ENCODE measurements at places on chromosomes 6 and 20.

- no peak for DNase-seq
These were observed 6.1 kb upstream of the CCR6 start for GRCh38 chr6:167116838-167117228.

- no peak for DNase-seq
These were observed 14.8 kb downstream of the ABT1 start for GRCh38 chr6:26611599-26611998.

DNA sequence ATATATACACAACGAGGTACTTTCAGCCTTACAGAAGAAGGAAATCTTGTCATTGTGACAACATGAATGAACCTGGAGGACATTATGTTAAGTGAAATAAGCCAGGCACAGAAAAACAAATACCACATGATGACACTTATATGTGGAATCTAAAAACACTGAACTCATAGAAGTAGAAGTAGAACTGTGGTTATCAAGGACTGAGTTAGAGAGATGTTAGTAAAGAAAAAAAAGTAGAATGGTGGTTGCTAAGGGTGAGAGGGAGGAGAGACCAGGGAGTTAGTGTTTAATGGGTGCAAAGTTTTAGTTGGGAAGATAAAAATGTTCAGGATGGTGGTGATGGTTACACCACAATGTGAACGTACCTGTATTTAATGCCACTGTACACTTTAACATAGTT lies 4.8 kb upstream of the STX11 start:
- DNase-seq = no peak

DNA sequence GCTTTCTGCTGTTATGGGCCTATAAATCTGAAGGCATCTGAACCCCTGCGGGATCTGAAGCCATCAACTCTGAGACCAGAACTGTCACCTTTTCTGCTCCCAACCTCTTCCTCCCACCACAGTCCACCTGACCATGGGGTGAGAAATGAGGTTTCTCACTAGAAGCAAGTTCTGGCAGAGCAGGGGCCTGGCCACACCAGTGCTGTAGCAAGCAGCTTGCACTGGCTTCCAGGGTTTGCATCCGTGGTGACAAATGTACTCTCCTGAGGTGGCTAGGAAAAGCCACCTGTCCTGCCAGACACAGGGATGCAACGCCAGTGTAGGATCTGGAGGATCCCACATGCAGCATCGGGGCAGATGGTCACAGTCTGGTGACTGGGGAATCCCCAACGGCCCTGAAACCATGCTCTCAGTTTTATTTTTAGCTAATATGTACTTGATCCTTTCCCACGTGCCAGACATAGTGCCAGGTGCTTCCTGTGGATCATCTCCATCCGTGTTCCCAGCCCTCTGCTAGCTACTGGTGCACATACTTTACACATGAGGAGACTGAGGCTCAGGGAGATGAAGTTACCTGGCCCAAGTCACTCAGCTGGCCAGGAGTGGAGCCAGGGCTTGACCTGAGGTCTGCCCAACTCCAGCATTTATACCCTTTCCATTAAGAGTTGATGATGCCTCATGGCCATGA lies 122.1 kb upstream of the SPACA1 start:
- no peak for DNase-seq

DNA sequence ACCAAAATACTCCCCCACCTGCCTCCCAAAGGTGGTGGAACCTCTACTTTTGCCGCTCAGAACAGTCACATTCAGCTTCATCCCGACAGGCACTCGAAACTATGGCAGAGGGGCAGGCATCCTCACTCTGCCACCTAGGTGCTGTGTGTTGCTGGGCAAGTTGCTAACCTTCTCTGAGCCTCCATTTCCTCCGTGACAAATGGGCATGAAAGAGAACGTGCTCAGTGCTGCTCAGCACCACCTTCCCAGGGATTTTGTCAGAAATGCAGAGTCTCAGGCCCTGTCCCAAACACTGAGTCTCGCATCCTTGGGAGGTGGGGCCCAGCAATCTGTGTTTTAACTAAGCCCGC lies 18.1 kb downstream of the ANKRD60 start:
- DNase-seq = no peak

GRCh38 chr6:150537893-150538292 lies 61.8 kb upstream of the PLEKHG1 start:
- no peak for DNase-seq

- DNase-seq = no peak
These were observed 62.2 kb downstream of the FILIP1 start for GRCh38 chr6:75431379-75431778.

DNA sequence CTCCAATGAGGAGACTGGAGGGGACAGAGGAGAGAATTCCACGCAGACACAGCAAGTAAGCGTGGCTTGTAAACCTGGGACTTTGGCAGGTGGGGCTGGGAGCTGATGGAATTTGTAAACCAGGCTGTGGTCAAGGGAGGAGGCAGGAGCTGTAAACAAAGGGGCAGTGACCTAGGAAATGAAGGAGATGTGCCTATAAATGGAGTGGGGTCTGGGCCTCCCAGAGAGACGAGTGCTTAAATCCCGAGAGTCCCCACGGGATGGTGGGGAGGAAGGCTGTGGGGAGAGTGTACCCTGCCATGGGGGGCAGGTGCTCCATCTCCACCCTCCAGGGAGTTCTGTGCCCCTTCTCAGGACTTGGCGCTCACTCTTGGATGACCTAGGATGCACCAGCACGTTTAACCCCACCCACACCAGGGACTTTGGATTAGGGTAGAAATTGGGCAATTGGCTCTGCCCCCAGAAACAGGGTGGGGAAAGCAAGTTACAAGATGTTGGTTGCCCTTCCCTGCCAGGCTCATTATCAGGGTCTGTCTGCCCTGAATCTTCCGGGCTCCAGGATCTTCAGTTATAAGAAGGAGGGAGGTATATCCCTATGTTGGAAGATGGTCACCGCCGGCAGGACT lies 4.0 kb upstream of the DHX16 start:
- no peak for DNase-seq

DNA sequence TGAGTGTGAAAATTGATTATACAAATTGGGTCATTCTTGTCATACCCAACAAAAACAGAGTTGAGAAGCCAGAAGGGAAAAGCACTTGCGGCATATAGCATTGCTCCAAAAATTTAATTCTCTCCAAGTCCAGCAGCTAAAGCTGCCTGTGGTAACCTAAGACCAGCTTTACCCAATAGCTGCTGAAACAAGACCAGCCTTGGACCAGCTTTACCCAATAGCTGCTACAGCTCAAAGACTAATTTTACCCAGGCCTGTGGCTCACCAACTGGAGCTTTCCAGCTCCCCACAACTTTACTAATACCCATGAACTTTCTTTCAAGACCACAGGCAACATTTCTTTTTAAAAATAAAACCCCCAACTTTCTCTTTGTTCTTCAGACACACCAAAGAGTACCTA lies 32.8 kb upstream of the ZNF133 start:
- DNase-seq = no peak

DNA sequence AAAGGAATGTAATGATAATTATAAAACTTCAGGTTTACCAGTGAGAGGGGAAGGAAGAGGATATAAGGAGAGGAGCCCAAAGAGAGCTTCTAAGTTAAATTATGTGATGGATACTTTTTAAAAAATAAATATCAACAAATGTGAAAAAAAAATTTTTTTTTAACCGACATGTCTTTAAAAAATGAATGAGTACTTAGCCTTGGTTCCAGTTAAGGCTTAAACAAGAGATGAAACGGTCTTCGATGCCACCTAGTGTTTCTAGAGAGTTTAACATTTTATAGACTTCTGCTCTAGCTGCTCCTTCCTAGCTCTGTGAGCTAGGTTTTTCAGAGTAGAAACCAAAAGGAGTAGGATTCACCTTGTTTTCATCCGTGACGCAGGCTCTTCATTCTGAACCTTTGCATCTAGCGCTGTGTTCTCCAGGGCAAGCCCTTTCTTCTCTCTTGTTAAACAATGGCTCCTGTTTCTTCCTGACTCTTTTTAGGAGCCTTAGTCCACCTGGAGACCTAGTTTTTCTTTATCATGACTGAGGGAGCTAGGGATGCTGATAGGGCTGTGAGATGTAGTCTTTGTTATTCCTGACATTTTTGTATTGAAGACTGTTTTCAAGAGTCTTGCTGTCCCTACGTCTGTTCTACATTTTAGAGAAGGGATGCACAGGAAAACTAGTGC lies 42.4 kb upstream of the GNRH2 start:
- no peak for DNase-seq

DNA sequence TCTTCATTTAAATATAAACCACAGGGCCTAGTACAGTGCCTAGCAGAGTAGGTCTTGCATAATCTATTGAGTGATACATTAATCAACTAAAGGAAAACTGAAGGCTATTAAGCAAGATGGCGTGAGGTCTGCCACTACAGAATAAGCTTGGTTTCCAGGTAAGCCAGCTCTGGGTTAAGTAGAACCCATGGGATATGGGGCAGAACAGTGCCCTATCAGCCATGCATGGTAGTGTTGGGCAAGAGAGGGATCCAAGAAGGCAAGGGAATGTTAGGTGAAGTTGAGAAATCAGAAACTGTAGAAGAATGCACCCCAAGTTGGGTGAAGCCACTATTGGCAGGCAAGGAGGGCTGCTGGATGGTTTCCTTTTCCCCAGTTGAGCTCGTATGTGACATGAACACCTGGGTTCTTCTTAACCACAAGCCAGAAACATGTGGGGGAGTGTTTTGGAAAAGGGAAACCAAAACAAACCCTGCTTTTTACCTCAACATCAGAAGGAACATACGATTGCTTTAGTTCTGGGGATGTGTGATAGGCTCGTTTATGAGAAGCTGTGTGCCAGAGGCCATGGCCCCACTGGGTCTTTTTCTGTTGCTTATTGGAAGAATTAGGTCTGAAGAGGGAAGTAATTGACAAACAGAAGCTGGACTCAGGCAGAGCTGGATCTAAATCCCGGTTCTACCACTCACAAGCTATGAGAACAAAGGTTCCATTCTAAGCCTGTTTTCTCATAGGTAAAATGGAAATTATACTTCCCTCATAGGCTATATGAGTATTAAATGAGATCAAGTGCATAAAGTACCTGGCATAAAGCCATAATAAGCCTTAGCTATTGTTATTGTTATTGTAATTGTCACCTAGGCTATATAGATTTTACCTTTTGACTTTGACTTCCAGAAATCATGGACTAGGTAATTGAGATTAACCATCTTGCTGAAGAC lies 33.5 kb downstream of the NEDD9 start:
- no peak for DNase-seq

GRCh38 chr6:154139892-154140291 lies 100.9 kb downstream of the OPRM1 start:
- no peak for DNase-seq

- DNase-seq = no peak
These were observed 497.9 kb upstream of the JARID2 start for GRCh38 chr6:14747881-14748520.

GRCh38 chr20:33370291-33370690 lies 31.0 kb downstream of the CDK5RAP1 start:
- peak; percentile 60 for DNase-seq

DNA sequence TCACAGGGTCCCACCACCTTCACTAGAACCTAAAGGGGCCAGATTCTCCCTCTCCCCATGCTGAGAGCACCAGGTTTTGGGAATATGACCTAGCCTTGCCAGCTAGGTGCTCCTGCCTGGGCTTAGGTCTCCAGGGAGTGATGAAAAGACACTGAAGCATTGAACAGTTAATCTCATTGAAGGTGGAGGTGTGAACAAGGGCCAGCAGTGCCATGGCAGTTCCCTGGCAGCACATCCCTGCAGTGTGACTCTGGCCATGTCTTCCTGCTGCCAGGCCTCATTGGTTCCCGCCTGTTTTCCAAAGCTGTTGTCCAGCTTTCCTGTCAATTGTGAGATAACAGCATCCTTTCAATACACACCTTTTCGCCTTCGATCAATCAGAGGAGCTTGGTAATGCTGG lies 10.9 kb downstream of the PPIL6 start:
- DNase-seq = no peak

DNA sequence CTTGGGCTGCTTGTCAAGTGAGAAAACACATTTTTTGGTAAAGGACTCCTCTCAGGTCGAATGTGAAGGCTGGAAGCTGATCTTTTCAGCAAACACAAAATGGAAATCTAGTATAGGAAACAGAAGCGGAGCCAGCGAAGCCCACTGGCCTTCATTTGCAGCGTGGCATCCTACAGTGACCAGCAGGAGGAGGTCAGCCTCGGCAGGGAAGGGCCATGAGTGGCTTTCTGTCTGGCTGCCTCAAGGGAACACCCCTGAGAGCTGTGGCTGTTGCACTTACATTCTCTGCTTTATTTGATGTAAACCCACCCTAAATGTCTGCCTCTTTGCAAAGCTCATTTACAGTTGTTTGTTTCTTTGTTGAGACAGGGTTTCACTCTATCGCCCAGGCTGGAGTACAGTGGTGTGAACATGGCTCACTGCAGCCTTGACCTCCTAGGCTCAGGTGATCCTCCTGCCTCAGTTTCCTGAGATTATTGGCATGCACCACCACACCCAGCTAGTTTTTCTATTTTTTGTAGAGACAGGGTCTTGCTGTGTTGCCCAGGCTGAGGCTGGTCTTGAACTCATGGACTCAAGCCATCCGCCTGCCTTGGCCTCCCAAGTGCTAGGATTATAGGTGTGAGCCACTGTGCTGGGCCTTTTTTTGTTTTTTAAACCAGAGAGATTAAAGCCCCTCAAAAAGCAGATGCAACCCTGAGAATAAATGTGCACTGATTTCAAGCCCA lies 322.0 kb upstream of the SOX4 start:
- no peak for DNase-seq

- DNase-seq = no peak
These were observed 283.9 kb downstream of the TBC1D7 start for GRCh38 chr6:13044390-13044789.

DNA sequence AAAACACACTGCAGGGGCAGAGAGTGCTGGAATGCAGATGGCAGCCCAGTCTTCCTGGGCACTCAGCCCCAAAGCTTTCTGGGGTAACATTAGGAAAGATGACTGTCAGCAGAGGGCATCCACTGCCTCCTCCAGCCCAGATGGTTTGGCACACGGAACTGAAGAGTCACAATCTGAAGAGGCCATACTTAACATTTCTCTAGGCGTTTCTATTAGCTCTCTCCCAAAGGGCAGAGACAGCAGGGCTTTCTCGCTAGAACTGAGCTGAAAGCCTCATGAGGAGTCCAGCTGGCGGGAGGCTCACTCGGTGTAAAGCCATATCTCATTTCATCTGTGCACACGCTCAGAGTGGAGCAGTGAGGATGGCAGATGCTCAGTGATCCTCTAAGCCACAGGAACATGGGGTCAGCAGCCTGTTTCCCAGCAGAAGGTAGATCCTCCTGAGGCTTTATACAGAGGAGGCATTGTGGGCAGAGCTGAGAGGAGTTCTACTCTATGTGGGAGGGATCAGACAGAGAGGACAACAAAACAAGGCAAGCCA lies 28.1 kb downstream of the ALDH8A1 start:
- no peak for DNase-seq

GRCh38 chr20:7703551-7703961 lies 236.7 kb downstream of the HAO1 start:
- DNase-seq = no peak
